ENCODE measurements at places on chromosomes 5 and 9.

DNA sequence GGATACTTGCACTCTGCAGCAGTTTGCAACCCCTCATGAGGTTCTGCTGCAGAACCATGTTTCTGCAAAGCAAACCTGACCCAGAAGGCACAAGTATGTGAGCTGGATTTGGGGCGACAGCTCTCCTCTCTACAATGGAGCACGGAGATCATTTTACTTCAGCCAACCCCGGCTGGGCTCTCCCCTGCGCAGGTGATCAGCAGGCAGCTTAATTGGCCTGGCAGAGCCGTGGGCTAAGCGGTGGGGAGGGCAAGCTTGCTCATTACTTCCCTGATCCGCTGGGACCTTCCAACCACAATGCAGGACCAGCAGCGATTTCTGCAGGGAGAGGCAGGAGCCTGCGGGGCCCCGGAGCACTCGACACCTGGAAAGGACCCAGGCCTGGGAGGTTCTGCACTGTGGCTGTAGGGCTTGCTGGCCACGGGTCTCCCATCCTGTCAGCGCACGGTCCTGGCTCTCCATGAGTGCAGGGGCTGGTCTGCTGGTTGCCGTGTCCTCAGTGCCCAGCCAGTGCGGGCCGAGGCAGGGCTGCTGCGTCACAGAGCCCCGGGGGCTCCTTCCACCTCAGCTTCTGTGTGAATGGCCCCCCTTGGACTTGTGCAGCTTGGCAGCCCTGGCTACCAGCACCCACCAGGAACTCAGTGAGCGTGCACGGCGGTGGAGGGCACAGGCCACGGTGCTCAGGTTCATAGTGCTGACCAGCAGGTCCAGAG is 51.8 kb upstream of the RAPGEF1 start:
- DNase-seq, result no peak

GRCh38 chr9:6923086-6923485 is 165.3 kb downstream of the KDM4C start:
- no peak for DNase-seq

DNA sequence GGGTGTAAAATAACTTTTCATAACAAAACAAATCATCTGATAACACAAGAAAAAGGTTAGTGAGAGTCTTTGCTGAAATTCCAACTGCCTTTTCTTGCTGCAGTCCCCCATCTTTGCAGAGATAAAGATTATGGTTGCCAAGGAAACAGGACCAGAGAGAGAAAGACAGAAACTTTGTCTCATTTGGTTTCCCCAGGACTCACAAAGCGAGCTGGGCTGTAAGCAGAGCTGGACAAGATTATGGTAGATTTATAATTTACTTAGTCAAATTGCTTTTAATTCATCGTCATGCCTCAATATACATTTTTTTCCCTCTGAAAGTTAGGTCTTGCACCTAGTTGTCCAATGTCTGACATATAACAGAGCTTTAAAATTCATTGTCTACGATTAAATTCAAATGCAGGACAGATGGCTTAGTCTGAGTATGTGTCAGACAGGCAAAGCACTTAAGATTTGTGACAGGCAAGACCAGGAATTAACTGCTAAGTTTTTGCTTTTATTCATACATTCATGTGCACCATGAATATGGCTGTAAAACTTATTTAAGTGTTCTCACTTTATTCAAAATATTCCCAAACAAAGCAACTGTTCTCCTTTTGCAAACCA is 17.4 kb downstream of the ENC1 start:
- DNase-seq, result no peak

GRCh38 chr9:16092142-16093091 is 539.6 kb downstream of the CCDC171 start:
- DNase-seq, result no peak

- no peak for DNase-seq
These were observed 62.0 kb downstream of the SUSD1 start for GRCh38 chr9:112112941-112113681.

- no peak for DNase-seq
These were observed 714 bp upstream of the IER5L start for GRCh38 chr9:129178568-129179382.

GRCh38 chr9:89357331-89358197 is 39.3 kb downstream of the SECISBP2 start:
- DNase-seq, result no peak

DNA sequence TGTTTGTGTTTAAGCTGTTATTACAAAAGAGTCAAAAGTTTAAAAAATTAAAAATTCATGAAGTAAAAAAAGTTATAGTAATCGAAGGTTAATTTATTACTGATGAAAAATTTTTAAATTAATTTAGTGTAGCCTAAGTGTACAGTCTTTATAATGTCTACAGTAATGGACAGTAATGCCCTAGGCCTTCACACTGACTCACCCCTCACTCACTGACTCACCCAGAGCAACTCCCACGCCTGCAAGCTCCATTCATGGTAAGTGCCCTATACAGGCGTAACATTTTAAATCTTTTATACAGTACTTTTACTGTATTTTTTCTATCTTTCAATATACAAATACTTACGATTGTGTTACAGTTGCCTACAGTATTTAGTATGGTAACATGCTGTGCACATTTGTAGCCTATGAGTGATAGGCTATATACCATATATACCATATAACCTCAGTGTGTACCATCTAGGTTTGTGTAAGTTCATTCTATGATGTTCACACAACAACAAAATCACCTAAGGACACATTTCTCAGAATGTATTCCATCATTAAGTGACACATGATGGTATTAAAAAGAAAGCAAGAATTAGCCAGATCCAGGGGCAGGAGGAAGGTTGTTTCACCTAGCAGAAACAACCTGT is 40.1 kb downstream of the DCAF10 start:
- no peak for DNase-seq

DNA sequence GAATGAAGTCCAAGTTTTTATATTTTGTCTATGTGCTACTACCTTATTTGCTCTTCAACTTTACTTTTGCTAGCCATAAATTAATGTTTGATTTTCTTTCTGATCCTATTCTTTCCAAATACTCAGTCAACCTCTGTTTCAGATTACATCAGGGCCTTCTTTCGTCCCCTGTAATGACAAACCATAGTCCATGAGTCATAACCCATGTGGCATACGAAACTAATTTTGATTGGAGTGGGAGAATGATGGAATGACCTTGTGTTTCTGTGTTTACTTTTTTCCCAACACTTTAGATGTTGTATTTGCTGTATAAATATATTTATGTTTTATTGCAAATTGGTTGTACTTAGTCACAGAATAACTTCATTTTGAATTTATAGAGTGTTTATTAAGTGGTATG is 1043.1 kb downstream of the DTWD2 start:
- DNase-seq, result no peak
